ENCODE measurements at places on chromosomes 5 and 9.

- no peak for DNase-seq
Measured at GRCh38 chr5:4306057-4306456, 710.4 kb downstream of the IRX1 start.

GRCh38 chr5:93595420-93596147, 12.6 kb downstream of the NR2F1 start:
- DNase-seq = no peak

DNA sequence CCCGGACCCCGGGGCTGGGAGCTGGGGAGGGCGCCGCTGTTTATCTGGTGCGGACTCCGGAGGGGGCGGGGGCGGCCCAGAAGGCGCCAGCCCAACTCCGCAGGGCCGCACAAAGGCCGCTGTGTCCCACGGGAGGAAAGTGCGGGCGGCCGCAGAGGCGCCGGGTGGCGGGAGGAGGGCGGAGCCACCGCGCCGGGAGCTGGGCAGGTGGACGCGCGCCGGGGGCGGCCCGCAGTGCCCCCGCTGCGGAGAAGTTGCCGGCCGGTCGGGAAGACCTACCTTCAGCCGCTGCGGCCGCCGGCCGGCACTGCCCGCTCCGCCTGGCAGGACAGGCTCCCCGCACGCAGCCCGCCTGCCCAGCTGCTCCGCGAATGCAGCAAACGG, 43.6 kb downstream of the NACC2 start:
- no peak for DNase-seq

DNA sequence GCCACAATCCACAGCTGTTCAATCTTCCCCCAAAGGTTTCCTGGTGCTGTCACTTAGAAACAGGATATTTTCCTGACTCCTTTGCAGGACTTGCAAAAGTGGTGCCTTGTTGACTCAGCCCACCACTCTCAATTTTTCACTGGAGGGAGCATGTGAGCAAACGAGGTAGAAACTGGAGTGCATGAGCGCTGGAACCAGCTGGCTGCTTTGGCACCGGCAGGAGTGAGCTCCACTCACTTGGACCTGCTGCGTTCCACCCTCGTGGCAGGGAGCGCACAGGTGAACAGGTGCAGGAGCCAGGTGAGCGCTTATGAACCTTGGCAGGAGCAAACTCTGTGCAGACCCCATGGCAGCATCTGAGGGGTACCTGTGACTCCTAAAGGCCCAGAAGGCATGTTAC, 364.1 kb upstream of the RORB start:
- DNase-seq = no peak

GRCh38 chr5:143417503-143418139, 14.1 kb upstream of the NR3C1 start:
- no peak for DNase-seq

GRCh38 chr5:119280380-119280779, 75.4 kb upstream of the TNFAIP8 start:
- no peak for DNase-seq

- no peak for DNase-seq
Measured at GRCh38 chr5:178818094-178818493, 41.7 kb upstream of the ZNF354B start.

DNA sequence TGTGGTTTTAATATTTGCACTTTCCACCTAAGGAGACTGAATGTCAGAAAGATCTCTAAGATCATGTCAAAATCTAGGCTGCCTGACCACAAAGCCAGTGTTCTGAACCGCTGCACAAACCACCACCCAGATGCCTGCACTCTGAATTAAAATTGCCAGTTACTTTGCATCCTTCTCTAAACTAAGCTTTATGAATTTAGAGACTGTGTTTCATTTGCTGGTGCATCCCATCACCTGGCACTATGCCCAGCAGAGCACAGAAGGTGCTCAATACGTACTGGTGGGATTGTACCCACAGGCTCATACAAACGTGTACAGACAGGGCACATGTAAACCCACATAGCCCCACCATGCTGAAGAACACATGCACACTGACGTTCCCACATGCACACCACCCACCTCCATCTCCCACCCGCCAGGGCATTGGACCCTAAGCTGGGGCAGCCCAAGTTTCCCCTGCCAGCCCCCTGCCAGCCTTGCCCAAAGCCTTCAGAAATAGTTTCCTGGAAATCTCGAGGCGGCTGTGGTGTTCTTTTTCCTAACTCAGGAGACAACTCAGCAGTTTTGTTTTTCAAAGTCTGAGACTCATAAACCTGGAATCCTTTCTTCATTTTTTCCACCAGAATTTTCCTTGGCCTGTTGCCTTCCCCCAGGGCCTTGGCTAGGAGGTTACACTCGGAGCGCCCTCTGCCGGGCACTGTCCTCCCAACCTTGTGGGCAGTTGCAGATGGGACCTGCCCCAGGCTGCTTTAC, 9.6 kb upstream of the TRAF1 start:
- DNase-seq = peak; percentile 90

GRCh38 chr9:27625751-27626150, 52.5 kb upstream of the C9orf72 start:
- no peak for DNase-seq

GRCh38 chr5:43017428-43017815, 22.7 kb downstream of the ANXA2R start:
- no peak for DNase-seq

- DNase-seq = no peak
Measured at GRCh38 chr5:66232706-66233445, 88.8 kb downstream of the SREK1 start.

DNA sequence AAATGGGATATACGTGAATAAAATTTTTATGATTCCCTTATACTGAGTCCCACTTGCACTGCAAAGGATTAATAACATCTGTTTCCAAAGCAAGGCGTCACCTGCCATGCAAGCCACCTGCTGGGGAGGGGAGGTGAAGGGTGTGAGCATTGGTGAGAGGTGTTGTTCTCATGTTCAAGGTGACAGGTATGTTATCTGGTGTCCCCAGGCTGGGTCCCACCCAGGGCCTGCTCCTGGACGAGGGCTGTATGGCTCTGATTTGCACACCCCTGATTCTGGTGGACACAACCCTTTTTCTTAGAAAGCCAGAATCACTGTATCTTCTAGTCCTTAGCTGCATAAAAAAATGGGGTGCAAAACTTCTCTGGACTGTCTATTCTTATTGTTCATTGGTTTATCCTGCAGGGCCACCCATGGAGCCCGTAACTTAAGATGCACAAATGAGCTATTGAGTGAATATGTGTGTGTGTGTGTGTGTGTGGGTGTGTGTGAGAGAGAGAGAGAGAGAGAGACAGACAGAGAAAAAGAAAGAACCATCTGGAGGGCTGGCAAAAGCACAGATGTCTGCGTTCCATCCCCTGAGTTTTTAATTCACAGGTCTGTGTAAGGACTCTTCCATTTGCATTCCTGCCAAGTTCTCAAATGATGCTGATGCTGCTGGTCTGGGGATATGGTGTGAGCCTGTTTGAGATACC, 53.7 kb downstream of the SYK start:
- DNase-seq = no peak

GRCh38 chr9:98481676-98482075, 226.2 kb upstream of the TBC1D2 start:
- DNase-seq = no peak

All from activated T-cell treated with anti-CD3 and anti-CD28 coated beads for 24 hours (primary cell).